ENCODE measurements at places on chromosomes 4 and X.

DNA sequence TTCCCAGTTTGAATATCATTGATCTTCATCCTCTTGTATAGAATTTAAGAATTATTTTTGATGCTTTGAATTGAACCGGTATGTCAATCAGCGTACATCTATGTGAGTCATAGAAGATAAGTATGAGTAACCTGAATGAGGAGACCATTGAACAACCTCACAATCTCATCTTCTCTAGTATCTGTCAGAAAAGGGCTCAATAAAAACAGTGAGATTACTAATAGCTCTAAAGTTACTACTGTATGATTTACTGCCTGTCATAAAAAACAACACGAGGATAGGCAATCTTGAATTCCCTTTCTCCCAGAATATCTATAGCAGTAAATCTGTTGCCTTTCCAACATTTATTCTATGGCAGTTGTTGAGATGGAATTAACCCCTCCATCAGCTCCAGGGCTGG, 36.1 kb downstream of the PHOX2B start:
- no peak for DNase-seq

DNA sequence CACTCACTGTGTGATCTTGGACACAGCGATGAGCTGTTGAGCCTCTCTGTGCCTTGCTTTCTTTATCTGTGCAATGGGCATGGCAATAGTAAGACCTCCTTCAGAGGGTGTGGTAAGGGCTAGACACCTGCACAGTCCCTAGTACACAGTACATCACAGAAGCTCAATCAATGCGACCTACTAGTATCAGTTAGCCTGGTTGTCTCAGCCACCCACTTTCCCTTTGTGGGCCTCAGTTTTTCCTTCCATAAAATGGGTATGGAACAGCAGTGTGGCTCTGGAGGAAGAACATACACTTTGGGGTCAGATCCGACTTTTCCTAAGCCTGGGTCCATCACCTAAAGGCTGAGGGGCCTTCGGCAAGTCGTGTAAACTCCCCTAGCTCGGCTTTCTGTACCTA, 3.5 kb upstream of the HTRA3 start:
- DNase-seq, result no peak

DNA sequence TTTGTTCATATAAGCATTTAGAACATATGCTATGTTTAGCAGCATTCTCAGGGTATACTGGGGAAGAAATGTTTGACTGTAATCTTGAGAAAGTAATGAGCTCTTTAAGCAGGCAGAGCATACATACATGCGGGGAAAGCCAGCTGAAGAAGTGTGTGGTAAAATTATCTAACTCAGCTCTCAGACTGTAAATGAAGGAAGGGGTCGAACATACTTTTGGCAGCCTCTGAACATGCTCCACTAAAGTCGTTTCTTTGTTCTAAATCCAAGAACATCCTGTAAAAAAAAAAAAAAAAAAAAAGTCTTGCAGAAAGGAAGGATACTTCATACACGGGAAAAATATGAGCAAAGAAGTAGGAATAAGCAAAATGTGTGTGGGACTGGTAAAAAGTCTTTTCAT, 224.8 kb downstream of the GRID2 start:
- no peak for DNase-seq

DNA sequence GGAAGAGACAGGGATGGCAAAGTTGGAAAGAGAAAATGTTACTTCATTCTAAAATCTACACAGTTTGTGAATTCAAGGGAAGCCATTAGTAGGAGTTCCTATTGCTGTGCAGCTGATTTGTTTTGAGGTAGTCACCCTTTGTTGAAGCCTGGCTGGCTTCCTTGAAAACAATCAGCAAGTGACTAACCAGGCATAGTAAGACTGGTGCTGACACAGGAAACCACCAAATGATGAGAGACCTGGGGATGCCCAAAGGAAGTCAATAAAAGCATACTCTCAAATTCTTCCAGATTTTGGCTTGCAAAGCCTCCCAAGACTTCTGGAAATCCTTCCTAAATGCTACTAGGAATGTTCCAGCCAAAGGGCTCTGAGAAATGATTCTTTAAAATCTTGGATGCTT, 23.9 kb upstream of the PRDM8 start:
- DNase-seq, result no peak

- DNase-seq, result peak; percentile 23
Observed at GRCh38 chr4:167274351-167274750, 40.1 kb upstream of the SPOCK3 start.

GRCh38 chr4:112473985-112474384, 42.0 kb downstream of the NEUROG2 start:
- DNase-seq, result no peak

Data from mesenchymal stem cell (in vitro differentiated cells and primary cell).